ENCODE measurements at places on chromosomes 3 and 15. TPM values are rescaled to one million over a fixed set of nuclear protein-coding genes. Genes with fewer than 3 reads are reported as not detected.

RBP2 gene
- not detected for total RNA-seq

TFRC gene
- 259 TPM for total RNA-seq

DUT gene
- 74.0 TPM for total RNA-seq

NAALADL2 gene
- total RNA-seq = 8.5 TPM

CSPG4 gene
- 38.1 TPM for total RNA-seq

CASR gene
- total RNA-seq = not detected

PIK3CA gene
- 42.9 TPM for total RNA-seq

PLA1A gene
- total RNA-seq = 7.3 TPM

- H3K4me3 ChIP-seq = no peak overlapping the region
- no peak for DNase-seq
- H3K36me3 ChIP-seq = no peaks in the 10 kb centered on the region
- H3K27ac ChIP-seq = no peak overlapping the region
Measured at GRCh38 chr3:168251371-168251770, 155.6 kb upstream of the GOLIM4 start.

DNA sequence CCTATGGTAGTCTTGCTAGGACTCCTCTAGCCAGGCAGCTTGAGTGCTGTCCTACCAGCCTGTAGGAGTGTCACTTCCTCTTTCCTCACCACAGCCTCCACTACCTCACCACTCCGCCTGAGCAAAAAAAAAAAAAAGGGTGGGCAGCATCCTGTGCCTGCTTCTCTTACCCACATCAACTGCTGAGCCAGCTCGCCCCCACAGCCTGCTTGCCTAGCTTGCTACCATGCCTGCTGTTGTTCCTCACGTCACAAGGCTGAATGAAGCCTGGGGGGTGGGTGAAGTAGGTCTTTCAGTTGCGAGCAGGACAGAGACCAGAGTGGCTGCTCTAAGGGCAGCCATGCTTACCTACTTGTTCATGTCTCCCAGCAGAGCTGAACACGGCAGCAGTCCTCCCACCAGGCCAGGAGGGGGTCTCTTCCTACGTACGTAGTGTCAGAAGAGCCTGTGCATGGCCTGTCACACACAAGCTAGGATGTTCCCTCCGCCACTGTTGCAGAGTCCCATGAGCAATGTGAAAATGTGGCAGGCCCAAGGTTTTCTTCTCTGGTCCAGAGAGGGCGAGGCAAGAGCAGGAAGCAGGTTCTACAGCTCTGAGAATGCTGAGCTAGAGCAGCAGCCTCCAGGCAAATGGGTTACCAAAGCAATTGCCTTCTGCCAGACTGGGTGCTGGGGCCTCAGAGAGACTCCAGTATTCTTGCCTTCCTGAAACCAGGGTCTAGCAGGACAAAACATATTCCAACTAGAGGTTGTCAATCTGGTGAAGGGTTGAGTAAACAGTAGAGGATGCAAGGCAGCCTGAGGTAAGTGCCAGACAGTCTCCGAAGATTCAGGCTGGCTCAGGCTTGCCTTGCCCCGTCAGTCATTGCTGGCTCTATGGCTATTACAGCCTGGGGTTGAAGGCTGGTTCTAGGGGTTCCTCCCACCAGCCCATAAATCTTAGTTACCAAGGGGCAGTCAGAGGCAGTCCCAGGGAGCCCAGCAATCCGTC is 8.1 kb downstream of the PPM1M start:
- H3K4me1 ChIP-seq = no peaks in the 10 kb centered on the region
- H3K27ac ChIP-seq = no peak overlapping the region
- H3K27me3 ChIP-seq = no peaks in the 10 kb centered on the region

DNA sequence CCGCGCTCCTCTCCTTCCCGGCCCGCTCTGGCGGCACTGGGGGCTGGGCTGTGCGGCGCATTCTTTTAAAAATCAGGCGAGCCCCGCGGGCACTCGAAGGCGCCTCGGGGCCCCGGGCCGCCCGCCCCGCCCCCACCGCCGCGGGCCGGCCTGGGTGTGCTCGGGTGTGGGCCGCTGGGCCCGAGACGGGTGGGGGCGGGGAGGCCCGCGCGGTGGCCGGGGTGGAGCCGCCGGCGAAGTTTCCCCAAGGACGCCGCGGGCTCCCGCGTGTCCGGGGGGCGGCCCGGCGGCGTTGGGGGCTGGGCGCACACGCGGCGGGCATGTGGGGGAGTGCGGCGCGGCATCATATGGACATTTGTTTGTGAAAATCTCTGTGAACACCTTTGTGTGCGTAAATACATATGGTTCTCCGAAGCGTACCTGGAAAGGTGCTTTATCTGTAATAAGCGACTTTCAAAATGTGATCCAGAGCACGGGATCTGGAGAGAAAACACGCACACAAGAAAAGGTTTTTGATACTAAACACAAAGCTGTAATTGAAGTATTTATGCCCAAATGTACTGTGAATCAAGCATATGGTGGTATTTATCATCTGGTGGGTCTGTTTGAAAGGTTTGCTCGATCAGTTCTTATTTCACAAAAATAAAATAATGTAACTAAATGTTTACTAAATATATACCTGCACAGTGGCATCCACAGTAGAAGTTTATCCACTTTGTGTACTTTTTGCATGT is 612 bp upstream of the TBL1XR1 start:
- H3K36me3 ChIP-seq = no peaks in the 10 kb centered on the region
- no peak for DNase-seq
- no peaks in the 10 kb centered on the region for H3K27me3 ChIP-seq
- H3K4me1 ChIP-seq = peaks cover 21% of the 10 kb centered on the region
- peak overlapping the region; percentile 96 for H3K27ac ChIP-seq

- no peaks in the 10 kb centered on the region for H3K4me1 ChIP-seq
- no peak overlapping the region for H3K27ac ChIP-seq
- peak; percentile 83 for DNase-seq
- H3K4me3 ChIP-seq = no peak overlapping the region
- H3K36me3 ChIP-seq = no peaks in the 10 kb centered on the region
Measured at GRCh38 chr3:59641169-59641899, 591.5 kb upstream of the CFAP20DC start.

- no peaks in the 10 kb centered on the region for H3K27me3 ChIP-seq
- H3K27ac ChIP-seq = no peak overlapping the region
- DNase-seq = no peak
- no peak overlapping the region for H3K4me3 ChIP-seq
Measured at GRCh38 chr15:48472756-48473155, 141.5 kb downstream of the DUT start.

- H3K36me3 ChIP-seq = no peaks in the 10 kb centered on the region
- H3K4me3 ChIP-seq = no peak overlapping the region
- no peak overlapping the region for H3K27ac ChIP-seq
- no peak for DNase-seq
Measured at GRCh38 chr3:188523291-188523690, 369.3 kb downstream of the LPP start.

- no peaks in the 10 kb centered on the region for H3K4me1 ChIP-seq
- no peak for DNase-seq
- no peaks in the 10 kb centered on the region for H3K27me3 ChIP-seq
- no peaks in the 10 kb centered on the region for H3K36me3 ChIP-seq
Measured at GRCh38 chr3:122076491-122077292, 21.5 kb downstream of the CD86 start.

- H3K36me3 ChIP-seq = no peaks in the 10 kb centered on the region
- no peak overlapping the region for H3K27ac ChIP-seq
Measured at GRCh38 chr3:141125351-141125750, 74.2 kb downstream of the SPSB4 start.

DNA sequence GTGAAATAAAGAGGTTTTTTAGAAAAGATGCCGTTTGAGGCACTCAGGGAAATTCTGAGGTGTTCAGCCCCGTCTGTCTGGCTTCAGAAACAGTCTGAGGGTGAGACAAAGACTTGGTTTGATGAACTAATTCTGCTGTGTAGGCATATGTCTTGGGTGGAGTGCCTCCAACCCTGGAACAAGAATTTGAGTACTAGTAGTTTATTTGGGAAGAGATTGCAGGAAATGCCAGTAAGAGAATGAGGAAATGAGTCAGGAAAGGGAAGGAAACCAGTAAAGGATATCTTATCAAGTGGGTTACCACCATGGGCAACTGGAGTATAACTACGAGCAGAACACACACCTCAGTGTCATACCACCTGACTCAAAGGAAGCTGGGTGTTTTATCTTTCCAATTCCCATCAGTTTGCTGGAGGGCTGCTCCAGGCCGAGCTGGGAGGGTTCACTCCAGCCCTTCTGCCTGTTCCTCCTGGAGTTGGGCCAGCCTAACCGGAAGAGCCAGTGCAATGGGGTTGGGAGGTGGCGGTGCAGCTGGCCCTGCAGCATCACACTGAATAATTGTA is 75.3 kb downstream of the TGFBR2 start:
- peaks cover 12% of the 10 kb centered on the region for H3K4me1 ChIP-seq
- peak overlapping the region; percentile 80 for H3K27ac ChIP-seq
- peaks cover 14% of the 10 kb centered on the region for H3K36me3 ChIP-seq
- DNase-seq = peak; percentile 59
- H3K27me3 ChIP-seq = no peaks in the 10 kb centered on the region

GRCh38 chr3:185767002-185767688 is 57.7 kb downstream of the IGF2BP2 start:
- no peak for DNase-seq
- H3K27ac ChIP-seq = no peak overlapping the region
- H3K27me3 ChIP-seq = no peaks in the 10 kb centered on the region
- H3K4me3 ChIP-seq = no peak overlapping the region

- no peak overlapping the region for H3K4me3 ChIP-seq
- no peaks in the 10 kb centered on the region for H3K4me1 ChIP-seq
- no peaks in the 10 kb centered on the region for H3K27me3 ChIP-seq
- H3K36me3 ChIP-seq = no peaks in the 10 kb centered on the region
Measured at GRCh38 chr3:55668359-55668758, 181.3 kb upstream of the WNT5A start.

DNA sequence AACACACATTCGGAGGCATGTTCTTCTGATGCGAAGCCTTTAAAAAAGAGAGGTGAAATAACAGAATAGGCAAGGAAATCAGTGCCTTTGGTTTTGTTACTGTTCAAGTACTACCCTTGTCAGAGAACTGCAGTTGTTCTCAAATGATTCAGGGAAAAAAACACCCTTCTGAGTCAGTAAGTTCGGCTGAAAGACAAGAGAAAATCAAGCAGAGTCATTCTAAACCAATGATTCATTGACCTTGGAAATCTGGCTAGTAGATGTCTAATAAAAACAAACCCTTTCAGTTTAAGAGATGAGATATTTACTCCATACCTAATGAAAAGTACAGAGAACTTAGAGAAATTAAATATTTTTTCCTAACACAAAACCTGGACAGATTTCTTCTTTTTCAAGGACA is 72.7 kb upstream of the ABI3BP start:
- DNase-seq = no peak
- no peaks in the 10 kb centered on the region for H3K36me3 ChIP-seq
- H3K27ac ChIP-seq = no peak overlapping the region
- no peaks in the 10 kb centered on the region for H3K4me1 ChIP-seq
- no peak overlapping the region for H3K4me3 ChIP-seq

- no peaks in the 10 kb centered on the region for H3K4me1 ChIP-seq
- no peak overlapping the region for H3K27ac ChIP-seq
- H3K4me3 ChIP-seq = no peak overlapping the region
- no peaks in the 10 kb centered on the region for H3K27me3 ChIP-seq
Measured at GRCh38 chr15:84836844-84837243, 19.7 kb downstream of the ALPK3 start.

DNA sequence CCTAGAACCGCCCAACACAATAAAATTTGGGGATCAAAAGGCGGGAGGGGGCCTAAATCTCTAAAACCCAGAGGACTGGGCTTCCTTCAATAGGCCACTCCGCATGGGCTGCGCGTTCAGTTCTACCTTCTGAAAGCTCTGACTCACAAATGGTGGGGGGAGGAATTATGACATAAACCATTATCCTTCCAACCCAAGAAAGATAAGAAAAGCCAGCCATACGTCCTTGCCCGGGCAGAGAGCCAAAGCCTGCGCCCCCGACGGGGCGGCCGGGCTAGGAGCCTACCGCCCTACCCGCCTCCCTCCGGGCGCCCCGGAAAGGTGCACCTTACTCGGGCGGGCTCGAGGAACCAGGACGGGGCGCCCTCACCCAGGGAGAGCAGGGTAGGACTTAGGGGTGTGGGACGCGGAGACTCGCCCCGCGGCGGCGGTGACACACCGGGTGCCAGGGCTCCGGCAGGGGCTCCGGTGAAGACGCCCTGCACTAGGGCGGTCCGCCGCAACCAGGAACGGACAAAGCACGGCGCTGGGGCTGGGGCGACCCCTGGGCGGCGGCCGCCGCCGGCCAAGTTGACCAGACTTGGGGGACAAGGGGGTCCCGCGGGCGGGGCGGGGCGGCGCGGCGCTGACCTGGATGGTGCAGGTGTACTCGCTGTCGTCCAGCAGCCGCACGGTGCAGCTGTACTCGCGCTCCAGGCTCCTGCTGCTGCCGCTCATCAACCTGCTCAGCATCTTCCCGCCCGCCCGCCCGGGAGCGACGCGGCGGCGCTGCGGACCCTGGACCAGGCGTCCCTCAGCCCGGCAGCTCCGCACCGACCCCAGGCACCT is 534 bp downstream of the FRMD5 start:
- peaks cover 38% of the 10 kb centered on the region for H3K27me3 ChIP-seq
- no peaks in the 10 kb centered on the region for H3K4me1 ChIP-seq
- peak; percentile 47 for DNase-seq

GRCh38 chr3:70612920-70613319 is 300.5 kb upstream of the MDFIC2 start:
- H3K4me3 ChIP-seq = no peak overlapping the region
- no peak for DNase-seq
- H3K27me3 ChIP-seq = no peaks in the 10 kb centered on the region
- no peak overlapping the region for H3K27ac ChIP-seq
- H3K36me3 ChIP-seq = no peaks in the 10 kb centered on the region

DNA sequence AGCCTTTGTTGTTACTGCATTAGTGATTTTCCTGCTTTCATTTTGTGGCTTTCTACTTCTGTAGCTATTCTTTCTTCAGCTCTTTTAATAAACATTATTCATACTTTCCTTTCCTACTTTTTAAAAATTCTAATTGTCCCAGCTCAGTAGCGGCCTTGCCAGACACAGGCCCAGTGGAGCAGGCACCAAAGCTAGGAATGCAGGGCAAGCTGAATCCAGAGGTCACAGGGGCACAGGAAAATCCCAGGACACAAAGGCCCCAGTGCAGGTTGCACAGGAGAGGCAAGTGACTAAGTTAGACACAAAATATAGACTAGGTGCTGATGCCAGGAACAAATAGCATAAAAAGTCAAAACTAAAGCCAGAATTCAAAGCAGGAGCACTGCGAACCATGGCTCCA is 49.0 kb upstream of the CCDC80 start:
- no peaks in the 10 kb centered on the region for H3K4me1 ChIP-seq
- H3K27ac ChIP-seq = no peak overlapping the region
- H3K27me3 ChIP-seq = no peaks in the 10 kb centered on the region

DNA sequence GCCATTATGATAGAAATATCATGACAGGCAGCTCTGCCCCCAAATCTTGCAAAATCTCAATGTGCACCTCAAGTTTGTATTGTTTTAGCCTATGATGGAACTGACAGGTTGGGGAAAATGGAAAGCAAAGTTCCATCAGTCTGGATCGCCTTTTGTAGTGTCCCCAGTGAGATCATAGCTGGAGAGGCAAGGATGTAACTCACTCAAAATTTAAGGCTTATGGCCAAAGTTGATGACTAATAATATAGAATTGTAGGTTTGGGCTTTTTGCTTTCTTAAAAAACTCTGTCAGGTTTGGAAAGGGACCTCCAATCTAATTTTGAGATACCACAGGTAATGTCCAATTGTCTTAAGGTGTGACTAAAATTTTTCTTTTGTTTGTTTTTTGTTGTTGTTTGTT is 1.4 kb upstream of the ACP3 start:
- H3K4me1 ChIP-seq = peaks cover 23% of the 10 kb centered on the region
- no peaks in the 10 kb centered on the region for H3K36me3 ChIP-seq
- H3K4me3 ChIP-seq = no peak overlapping the region
- H3K27me3 ChIP-seq = no peaks in the 10 kb centered on the region
- no peak overlapping the region for H3K27ac ChIP-seq

- H3K27ac ChIP-seq = no peak overlapping the region
- H3K4me3 ChIP-seq = no peak overlapping the region
Measured at GRCh38 chr15:100529556-100529955, 806 bp upstream of the CERS3 start.
